ENCODE measurements at places on chromosomes 13 and 19. TPM values are rescaled to one million over a fixed set of nuclear protein-coding genes. Genes with fewer than 3 reads are reported as not detected.

The SHISA7 gene
- 4.5 TPM for total RNA-seq

The SIGLEC5 gene
- under 0.01 TPM for total RNA-seq

The KLK1 gene
- total RNA-seq = not detected

The CCDC122 gene
- 10.2 TPM for total RNA-seq

The FPR1 gene
- total RNA-seq = 4.5 TPM

The ZNF490 gene
- total RNA-seq = 9.4 TPM

The WDR83 gene
- total RNA-seq = 9.0 TPM

The ZNF90 gene
- 2.0 TPM for total RNA-seq

The RXFP2 gene
- 0.82 TPM for total RNA-seq

The ZNF439 gene
- total RNA-seq = 38.3 TPM

The OR7D2 gene
- total RNA-seq = not detected

The RUBCNL gene
- 3.3 TPM for total RNA-seq

The TMPRSS9 gene
- 0.41 TPM for total RNA-seq

The KLK13 gene
- not detected for total RNA-seq

The OR1I1 gene
- under 0.01 TPM for total RNA-seq

The USE1 gene
- 15.1 TPM for total RNA-seq
